ENCODE measurements at places on chromosomes 11 and 22.
A peak's percentile ranks its signal among the peaks of the same experiment; 100 is the strongest.

- no peak for DNase-seq
These were observed 49.2 kb upstream of the SYT7 start for GRCh38 chr11:61630089-61630488.

- no peak for DNase-seq
These were observed 31.6 kb upstream of the ARHGAP32 start for GRCh38 chr11:129223701-129224149.

DNA sequence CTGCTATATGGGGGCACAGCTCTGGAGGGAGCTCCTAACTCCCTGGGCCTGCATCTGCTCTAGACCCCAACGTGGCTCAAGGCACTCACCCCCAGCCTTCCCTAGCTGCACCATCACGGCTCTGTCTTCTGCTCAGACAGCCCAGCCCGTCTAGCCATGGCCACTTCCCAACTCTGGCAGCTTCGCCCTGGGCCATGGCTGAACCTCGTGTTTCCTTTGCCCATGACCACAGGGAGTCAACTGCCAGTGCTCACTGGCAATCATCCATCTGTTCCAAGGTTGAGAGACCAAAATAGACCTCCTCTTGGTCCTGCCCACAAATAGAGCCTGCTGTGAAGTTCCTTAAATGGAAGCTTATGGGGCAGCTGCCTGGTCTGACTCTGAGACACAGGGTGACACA, 5.4 kb downstream of the LMO1 start:
- no peak for DNase-seq

DNA sequence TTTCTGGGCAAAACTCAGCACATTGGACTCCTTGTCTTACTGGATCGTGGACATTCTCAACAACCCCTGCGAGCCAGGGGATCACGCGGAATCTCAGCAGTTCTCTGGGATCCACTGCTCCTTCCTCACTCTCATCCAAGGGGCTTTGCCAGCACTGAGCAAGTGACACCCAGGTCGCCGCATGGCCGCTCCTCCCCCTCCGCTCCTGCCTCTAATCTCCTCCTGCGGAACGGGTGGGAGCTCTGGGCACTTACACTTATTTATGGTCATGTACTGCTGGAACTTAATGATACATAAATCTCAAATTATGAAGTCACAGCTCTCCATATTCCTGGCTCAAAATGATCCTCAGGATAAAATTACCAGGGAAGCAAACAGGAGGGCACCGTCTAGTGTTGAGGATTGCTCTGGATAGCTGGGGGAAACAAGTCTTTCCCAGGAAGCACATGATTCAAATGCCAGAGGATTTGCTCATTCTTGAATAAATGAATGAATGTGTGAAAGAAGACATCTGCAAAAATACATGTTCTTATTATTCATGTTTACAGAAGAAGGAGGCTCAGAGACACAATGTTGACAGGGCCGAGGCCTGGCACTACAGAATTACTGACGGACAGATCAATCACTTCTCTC, 1077.3 kb downstream of the TBC1D22A start:
- DNase-seq: no peak

- DNase-seq: no peak
These were observed 33.3 kb upstream of the KCNJ11 start for GRCh38 chr11:17421781-17422180.

DNA sequence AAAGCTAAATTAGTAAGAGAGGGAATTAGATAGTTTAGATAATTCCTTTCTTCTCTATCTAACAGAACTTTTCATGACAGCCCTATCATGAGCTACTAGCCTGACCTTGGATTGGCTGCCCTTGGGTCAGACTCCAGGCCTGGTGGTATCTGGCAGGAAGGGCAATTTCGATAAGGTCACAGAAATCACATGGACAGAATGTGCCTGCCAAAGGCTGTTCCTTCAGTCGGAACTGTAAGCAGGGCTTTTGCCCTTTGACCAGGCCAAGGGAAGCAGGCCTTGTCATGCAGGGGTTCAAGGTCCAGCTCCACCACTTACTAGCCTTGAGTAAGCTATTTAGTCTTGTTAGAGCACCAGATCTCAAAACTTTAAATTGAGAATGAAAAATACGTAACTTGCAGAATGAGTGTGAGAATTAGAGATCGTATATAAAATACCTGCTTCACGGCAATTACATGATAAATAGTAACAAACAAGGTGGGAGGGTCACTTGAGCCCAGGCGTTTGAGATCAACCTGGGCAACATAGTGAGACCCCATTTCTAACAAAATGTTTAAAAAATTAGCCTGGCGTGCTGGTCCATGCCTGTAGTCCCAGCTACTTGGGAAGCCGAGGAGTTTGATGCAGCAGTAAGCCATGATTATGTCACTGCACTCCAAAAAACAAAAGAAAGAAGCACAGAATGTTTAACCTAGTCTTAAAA, 60.8 kb upstream of the SC5D start:
- DNase-seq: no peak

DNA sequence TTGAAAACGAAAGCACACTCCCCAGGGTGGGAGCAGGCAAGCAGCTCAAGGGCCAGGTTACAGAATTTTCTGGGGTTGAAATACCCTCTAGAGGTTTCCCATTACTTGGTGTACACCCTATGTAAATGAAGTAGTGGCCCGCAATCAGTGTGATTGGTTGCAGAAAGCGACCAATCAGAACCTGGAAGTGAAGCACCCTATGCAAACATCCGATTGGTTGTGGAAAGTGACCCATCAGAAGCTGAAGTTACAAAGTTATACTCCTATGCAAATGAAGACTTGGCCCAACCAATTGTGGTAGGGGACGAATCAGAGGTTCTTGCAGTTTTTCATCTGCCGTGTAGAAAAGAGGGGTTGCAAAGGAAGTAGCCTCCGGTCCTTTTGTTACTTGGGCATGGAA, 19.2 kb downstream of the PRR5 start:
- no peak for DNase-seq

GRCh38 chr11:90774727-90775566, 552.1 kb upstream of the CHORDC1 start:
- DNase-seq: no peak

- no peak for DNase-seq
These were observed 123.4 kb upstream of the SYT13 start for GRCh38 chr11:45409587-45409986.

DNA sequence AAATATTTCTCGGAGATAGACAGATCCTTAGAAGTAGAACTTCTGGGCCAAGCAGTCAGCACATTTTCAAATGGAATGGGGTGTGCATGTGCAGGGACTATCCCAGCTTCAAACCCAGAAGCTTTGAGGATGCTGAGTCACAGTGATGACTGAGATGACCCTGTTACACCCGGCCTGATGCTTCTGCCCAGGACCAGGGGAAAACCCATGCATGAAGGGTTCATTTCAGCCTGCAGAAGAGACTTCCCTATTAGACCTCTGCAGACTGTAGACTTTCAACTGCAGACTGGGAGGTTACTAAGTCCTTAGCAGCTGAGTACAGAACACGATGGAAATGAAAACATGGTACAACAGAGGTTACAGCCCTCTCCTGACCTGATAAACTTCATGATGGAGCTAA, 3.6 kb upstream of the OR2AT4 start:
- peak; percentile 47 for DNase-seq

DNA sequence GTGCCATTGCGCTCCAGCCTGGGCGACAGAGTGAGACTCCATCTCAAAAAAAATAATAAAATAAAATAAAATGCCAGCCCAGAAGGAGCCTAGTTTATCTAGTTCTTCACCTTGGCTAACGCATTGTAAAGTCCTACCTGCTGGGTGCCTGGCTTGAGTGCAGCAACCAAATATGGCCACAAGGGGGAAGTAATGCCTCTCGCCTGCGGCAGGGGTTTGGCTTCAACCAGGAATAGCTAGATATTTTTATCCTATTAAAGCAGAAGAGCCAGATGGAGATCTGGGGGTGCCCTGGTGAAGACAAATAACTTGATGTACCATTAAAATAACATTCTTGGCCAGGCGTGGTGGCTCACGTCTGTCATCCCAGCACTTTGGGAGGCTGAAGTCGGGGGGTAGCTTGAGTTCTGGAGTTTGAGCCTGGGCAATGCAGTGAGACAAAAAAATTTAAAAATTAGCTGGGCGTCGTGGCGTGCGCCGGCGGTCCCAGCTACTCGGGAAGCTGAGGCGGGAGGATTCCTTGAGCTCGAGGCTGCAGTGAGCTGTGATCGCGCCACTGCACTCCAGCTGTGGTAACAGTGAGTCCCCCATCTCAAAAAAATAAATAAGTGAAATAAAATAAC, 20.6 kb upstream of the PLEKHB1 start:
- peak; percentile 15 for DNase-seq

- DNase-seq: no peak
These were observed 39.8 kb upstream of the MTNR1B start for GRCh38 chr11:92929653-92930052.

GRCh38 chr22:49099496-49100124, 728.1 kb downstream of the BRD1 start:
- no peak for DNase-seq

GRCh38 chr11:94751218-94751609, 16.9 kb upstream of the AMOTL1 start:
- no peak for DNase-seq

DNA sequence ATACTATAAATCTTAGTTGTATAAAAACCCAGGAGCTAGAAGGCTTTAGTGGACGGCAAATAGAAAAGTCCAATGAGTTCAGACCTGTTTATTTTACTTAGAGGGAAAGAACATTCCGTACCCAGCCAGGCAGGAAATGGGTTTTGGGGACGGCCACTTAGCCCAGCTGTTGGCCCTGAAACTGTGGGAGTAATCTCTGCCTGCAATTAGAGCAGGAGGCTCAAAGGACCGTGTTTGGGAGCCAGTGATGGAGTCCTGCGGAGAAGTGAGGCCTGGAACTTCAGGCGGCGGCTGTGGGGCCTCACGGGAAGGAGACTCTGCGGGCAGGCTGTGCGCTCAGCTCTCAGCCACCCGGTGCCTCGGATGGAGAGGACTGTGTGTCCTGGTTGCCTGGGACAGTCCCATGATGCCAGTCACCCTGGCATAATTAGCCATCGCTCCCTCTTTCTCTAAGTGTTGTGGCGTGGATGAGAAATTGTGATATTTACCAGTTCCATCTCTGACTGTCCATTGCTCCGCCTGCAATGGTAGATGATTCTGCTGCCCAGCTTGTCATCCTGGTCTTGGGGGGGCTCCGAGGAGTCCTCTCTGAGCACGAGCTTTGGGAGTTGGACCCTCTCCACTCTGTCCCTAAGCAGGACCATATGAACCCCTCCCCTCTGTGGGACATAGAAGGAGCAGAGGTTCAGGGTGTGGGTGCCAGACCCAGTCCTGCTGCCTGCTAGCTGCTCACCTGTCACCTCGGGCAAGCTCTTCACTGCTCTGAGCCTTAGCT, 530.3 kb downstream of the TBC1D22A start:
- no peak for DNase-seq

DNA sequence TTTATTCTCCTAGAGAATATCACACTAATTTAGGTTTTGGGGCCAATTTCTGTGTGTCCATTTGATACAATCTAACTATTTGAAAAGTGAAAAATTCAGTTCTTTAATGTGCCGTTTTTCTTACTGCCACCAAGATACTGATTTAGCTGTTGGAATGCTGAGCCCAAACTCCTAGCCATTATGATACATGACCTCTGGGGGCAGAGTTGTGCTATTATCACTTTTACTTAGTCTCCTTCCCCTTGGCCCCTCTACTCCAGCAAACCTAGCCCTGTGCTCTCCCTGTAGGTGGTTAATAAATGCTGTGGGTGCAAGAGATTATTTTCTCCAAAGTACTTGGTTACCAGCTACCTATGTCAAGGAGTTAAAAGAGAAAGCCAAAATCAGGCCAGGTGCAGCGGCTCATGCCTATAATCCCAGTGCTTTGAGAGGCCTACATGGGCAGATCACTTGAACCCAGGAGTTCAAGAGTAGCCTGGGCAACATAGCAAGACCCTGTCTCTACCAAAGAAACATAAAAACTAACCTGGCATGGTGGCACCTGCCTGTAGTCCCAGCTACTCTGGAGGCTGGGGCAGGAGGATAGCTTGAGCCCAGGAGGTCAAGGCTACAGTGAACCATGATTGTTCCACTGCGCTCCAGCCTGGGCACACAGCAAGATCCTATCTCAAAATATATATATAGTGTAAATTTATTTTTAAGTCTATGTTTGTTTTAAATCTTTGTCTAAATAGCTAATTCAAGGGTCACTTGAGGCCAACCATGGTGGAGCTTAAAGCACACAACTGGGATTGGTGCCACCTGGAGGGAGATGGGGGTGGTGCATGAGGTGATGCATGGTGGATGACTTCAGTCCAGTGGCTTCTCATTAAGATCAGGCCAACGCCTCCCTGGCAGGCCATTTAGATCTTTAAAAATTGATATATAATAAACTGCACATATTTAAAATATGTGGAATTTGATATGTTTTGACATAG, 193.2 kb upstream of the PLET1 start:
- DNase-seq: peak; percentile 7

- no peak for DNase-seq
These were observed 83.1 kb downstream of the OR5AK2 start for GRCh38 chr11:57071829-57072228.

- DNase-seq: no peak
These were observed 11.9 kb downstream of the APOL2 start for GRCh38 chr22:36227396-36227795.

DNA sequence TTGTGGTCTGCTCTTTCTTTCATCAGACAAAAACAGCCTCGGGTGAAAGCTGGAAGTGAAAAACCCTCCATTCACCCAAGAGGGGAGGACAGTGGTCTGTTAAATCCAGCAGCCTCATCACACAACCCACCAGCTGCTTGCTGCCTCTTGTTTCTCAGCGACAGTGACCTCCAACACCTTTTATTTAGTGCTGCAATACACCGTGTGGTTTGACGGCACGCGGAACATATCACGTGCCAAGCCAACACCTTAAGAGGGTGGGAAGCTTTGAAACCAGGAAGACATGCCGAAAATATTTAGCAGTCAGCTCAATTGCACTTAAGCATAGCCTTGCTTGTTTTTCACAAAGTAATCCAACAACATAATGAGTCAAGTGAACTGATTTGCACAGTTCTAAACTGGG, 39.8 kb upstream of the POGLUT3 start:
- no peak for DNase-seq

DNA sequence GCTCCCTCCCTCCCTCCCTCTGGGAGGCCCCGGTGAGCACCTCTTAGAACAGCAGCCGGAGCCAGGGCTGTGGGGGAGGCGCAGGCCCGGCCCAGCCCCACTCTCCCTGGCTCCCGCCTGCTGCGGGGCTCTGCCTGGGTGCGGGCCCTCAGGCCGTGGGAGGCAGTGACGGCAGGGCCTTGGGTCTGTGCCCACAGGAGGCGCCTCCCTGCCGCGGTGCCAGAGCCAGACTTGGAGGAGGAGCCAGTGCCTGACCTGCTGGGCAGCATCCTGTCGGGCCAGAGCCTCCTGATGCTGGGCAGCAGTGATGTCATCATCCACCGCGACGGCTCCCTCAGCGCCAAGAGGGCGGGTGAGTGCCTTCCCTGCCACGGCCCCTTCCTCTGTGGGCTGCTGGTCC, 9.5 kb downstream of the IRF7 start:
- DNase-seq: no peak

DNA sequence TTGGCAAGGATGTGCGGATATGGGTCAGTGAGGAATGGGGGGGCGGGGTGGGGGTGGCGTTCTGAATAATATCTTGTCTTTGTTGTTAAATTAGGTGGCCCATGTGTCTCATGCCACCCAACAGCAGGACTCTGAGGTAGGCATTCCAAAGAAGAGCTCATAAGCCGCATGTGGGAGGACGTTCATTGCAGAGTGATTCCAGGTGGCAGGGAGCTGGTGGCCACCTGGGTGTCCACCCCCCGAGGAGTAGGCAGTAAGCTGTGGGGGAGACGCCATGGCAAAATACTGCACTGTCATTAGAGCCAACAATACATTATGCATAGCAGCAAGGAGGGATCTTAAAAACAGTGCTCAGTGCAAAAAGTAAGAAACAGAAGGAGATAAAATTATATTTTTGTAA, 14.3 kb upstream of the CAPN5 start:
- no peak for DNase-seq

GRCh38 chr11:12121517-12121916, 11.1 kb downstream of the MICAL2 start:
- DNase-seq: no peak

Data from GM12864 (cell line).